ENCODE measurements at places on chromosomes 4 and X. TPM values are rescaled to one million over a fixed set of nuclear protein-coding genes. Genes with fewer than 3 reads are reported as not detected.

GRCh38 chr4:103364083-103364482, 165.9 kb upstream of the CENPE start:
- DNase-seq, result no peak

DNA sequence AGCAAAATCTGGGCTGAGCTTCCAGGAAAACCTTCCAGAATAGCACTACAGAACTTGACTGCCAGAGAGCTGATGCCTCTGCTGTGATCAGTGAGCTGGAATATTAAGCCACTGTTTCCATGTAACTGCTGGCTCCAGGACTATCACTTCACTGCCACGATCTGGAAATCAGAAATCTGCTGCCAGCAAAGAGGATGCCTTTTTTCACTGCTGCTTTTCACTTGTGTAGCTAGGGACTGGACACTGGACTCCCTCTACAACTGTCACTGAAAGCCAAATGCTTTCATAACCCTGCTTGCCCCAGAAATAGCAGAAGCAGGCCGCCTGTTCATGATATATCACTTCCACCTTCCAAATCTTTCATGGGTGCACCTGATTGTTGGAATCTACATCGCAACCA, 9.4 kb upstream of the AP1S2 start:
- DNase-seq, result no peak

DNA sequence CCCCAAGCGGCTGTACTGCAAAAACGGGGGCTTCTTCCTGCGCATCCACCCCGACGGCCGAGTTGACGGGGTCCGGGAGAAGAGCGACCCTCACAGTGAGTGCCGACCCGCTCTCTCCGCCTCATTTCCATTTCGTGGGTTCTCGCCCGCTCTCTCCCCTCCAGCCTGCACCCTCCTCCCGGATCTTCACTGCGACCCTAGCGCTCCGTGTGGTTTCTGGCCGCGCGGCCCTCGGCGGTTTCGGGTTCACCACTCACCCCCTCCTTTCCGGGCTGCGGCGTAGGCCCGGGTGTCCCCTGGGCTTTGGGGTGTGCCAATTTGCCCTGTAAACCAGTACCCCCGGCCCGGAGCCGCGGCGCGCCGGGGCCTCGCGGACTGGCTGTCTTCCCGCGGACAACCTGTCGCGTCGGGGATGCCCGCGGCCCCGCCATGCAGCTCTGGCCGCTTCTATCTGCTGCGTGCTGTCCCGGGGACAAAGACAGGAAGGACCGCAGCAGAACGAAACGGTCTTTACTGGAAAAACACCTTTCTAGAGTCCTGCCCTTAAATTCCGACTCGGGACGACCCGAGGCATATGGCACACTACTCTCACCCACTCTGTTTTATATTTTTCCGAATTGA, 737 bp downstream of the FGF2 start:
- DNase-seq, result peak; percentile 42

DNA sequence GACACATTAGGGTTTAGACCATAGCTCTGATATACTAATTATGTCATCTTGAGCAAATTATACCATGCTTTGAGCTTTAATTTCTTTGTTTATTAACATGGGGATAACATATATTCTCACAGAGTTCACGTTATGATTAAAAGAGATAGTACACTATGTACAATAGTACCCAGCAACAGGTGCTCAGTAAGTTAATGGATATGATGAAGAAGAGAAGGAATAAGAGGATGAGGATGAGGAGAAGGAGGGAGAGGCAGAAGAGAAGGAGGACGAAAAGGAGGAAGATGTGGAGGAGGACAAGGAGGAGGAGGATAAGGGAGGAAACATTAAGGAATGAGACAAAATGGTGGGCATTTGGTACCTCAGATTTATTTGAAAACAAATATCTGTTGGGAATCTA, 260.4 kb downstream of the SH2D1A start:
- no peak for DNase-seq

DNA sequence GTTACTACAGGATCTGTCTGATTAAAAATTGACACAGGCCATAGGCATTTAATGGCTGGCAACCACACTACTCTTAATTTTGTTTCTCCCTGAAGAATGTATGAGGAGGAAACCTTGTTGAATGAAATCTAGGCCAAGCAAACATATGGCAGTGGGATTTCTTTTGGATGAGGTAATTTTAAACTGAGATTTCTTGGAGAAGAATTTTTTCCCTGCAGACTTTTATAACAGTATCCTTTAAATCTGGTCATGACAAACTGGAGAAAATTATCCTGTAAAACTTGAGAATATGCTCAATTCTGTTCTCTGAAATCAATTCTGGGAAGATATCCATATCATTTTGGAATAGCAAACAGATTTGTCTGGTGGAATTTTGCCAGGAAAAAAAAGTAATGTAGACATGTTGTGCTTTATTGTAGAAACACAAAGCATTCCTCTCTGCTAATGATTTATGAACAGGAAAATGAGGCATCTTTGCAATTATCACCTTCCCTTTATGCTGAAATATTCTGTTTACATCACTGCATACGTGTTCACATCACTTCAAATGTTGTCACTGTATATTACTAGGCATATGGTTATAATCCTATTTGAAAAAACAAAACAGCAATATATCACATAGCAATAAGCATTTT, 108.3 kb upstream of the ARSJ start:
- DNase-seq, result no peak

DNA sequence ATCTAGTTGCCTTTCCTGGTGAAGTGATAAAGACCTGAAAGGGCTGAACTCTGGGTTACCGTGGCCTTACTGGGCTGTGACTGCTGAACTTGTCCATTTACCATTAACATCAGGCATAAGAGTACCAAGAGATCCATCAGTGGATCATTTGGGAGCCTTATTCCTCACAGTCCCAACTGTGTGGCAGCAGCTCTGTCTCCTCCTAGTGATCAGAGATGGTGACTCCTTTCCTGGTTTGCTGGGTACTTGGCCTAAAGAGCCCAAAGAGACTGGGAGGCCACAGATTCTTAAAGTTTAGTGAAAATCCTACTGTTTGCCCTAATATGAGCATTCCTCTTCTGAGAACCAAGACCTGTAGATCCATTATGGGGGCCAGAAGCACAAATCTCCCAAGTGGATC, 56.3 kb upstream of the ATP6AP2 start:
- DNase-seq, result no peak

DNA sequence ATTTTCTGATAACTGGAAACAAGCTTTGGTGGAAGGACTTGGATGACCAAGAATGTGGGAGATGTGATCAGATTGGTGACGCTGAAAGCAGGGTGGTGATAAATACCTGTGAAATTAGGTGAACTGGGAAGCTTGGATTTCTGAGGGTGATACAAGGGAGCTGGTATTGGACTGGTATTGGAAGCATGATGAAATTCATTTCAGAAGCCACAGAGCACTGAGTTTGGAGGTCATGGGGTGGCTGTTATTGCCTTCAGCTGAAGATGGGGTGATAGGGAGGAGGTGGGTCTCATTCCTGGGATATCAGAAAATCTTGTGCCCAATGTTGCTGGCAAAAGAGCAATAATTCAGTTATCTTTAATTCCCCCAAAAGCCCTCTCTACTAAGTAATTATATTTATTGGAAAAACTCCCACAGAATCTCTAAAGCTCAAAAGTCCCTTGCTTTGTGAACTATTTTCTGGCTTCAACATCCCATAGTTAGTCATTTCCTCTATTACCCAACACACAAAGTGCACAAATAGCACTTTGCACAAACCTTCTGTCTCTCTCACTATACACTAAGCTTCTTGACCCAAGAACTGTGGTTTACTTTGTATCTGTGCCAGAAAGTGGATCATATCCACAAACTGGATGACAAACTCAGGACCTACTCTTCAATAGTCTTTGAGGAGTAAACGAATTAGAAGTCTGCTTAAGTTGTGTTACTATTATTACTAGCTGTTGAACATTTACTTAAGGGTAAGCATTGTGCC, 23.1 kb upstream of the CAMK2D start:
- DNase-seq, result no peak

DNA sequence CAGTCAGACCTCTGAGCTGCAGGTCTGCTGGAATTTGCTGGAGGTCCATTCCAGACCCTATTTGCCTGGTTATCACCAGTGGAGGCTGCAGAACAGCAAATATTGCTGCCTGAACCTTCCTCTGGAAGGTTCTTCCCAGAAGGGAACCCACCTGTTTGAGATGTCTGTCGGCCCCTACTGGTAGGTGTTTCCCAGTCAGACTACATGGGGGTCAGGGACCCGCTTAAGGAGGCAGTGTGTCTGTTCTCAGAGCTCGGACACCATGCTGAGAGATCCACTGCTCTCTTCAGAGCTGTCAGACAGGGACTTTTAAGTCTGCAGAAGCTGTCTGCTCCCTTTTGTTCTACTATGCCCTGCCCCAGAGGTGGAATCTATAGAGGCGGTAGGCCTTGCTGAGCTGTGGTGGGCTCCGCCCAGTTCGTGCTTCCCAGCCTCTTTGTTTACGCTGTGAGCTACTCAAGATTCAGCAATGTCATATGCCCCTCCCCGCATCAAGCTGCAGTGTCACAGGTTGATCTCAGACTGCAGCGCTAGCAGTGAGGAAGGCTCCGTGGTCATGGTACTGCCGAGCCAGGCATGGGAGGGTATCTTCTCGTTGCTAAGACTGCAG, 44.1 kb upstream of the KDR start:
- peak; percentile 26 for DNase-seq

DNA sequence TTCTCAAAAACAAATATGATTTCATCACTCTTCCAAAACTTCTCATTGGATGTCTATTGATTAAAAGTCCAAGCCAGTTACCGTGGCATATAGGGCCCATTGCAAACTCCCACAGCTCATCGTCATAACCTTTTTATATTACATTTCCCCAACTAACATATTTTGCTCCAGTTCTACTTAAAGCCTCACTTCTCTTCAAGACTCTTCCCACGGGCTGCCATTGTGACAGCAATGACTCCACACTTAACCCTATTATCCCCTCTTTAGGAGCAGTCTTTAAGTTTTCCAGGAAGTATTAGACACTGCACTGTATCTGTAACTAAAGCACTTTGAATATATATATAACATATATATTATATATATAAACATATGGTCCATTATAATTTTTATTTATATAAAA, 44.5 kb downstream of the DTHD1 start:
- no peak for DNase-seq

DNA sequence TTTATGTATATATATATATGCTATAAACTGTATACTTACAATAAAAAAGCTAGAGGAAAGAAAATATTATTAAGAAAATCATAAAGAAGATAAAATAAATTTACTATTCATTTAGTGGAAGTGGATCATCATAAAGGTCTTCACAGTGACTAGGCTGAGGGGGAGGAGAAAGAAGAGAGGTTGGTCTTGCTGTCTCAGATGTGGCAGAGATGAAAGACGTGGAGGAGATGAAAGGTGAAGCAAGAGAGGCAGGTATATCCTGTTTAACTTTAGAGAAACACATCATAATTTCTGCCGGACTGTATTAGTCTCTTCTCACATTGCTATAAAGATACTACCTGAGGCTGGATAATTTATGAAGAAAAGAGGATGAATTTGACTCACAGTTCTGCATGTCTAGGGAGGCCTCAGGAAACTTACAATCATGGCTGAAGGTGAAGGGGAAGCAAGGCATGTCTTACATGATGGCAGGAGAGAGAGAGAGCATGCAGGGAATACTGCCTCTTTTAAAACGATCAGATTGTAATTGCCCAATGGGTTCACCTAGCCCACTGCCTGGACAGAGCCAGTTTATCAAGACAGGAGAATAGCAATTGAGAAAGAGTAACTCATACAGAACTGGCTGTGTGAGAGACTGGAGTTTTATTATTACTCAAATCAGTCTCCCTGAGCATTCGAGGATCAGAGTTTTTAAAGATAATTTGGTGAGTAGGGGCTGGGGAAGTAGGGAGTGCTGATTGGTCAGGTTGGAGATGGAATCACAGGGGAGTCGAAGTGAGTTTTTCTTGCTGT, 22.1 kb upstream of the RRAGB start:
- no peak for DNase-seq

DNA sequence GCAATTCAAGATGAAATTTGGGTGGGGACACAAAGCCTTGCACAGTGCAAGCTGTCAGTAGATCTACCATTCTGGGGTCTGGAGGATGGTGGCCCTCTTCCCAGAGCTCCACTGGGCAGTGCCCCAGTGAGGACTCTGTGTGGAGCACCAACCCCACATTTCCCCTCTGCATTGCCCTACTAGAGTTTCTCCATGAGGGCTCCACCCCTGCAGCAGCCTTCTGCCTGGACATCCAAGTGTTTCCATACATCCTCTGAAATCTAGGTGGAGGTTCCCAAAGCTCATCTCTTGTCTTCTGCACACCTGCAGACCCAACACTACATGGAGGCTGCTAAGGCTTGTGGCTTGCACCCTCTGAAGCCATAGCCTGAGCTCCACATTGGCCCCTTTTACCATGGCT, 402.3 kb downstream of the RAB28 start:
- no peak for DNase-seq

DNA sequence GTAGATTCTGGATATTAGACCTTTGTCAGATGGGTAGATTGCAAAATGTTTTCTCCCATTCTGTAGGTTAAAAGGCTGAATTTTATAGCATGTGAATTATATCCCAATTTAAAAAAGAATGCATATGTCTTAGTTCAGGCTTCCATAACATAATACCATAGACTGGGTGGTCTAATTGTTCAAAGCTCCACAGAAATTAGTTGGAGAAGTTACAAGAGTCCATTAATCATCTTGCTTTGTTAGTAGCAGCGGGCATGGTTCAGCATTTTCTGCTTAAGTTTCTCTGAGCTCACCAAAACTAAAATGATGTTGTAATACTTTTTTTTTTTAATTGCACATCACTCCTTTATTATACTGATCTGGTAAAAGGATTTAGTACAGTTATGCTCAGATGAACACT, 1.8 kb downstream of the PGAM4 start:
- DNase-seq, result no peak

GRCh38 chr4:141851246-141851891, 215.0 kb downstream of the IL15 start:
- DNase-seq, result no peak

- DNase-seq, result no peak
Measured at GRCh38 chr4:109966891-109967481, 54.3 kb downstream of the EGF start.

DNA sequence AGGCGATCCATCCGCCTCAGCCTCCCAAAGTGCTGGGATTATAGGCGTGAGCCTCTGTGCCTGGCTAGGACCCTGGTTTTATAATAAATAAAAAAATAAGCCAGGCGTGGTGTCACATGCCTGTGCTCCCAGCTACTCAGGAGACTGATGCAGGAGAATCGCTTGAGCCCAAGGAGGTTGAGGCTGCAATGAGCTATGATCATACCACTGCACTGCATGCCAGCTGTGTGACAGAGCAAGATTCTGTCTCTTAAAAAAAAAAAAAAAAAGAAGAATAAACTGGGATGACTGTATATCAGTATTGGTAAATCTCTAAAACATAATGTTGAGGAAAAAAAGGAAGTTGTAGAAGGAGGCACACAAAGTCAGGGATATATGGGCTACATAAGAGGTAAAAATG, 45.7 kb upstream of the SLC34A2 start:
- no peak for DNase-seq

Gene SMIM10
- 4.9 TPM for total RNA-seq

Gene GABRA4
- 33.7 TPM for total RNA-seq

Gene GPR78
- not detected for total RNA-seq

Gene SSX2B
- not detected for total RNA-seq

Gene PCYT1B
- 0.36 TPM for total RNA-seq

Gene UGT2B17
- not detected for total RNA-seq

Gene GSPT2
- total RNA-seq, result 8.8 TPM

Gene PPBP
- 1.2 TPM for total RNA-seq

Gene LONRF3
- 0.93 TPM for total RNA-seq

Gene PNMA3
- 1.8 TPM for total RNA-seq

Gene SMAD1
- total RNA-seq, result 10.1 TPM

Gene SPP1
- 3.7 TPM for total RNA-seq

Gene SLC6A8
- 229 TPM for total RNA-seq

Measured in left ventricle myocardium inferior (tissue), 1 donor.